ENCODE measurements at places on chromosomes 3 and 15.
A peak's percentile ranks its signal among the peaks of the same experiment; 100 is the strongest.

DNA sequence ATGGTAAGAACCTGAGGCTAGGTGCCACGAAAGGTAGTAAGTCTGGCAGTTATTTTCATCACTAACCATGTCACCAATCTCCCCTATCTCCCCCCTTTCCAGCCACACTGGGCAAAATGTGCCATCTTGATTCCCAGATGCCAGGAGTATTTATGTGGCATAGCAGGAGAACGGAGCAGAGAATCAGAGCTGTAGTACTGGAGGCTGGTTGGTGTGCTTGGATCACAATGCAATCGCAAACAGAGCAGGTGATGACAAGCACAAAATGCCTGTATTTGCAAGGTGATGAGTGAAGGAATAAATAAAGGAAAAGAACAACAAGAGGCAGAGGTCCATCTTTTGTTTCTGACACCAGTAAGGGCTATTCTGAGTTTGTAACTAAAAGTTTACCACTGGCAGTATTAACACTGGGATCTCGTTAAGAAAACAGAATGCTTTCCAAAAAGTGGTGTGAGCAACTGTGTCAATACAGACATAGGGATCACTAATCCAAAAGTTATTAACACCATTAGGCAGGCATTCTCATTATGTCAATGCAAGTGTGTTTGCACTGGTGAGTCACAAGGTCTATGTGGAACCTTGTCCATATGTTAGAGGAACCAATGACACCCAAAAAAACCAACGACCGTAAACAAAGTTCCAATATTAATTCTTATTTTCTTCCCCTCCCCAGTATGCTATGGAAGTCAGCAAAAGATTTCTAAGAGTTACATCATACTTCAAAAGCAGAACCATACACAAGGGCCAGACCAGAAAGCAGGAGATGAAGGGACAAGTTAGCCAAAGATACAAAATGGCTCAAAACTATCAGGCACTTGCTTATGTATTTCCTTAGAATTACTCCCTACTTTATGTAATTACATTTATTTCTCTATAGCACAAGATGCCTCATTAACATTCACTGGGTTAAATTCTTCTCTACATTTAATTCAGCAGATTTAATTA, 556.6 kb downstream of the FOXP1 start:
- no peak for DNase-seq

DNA sequence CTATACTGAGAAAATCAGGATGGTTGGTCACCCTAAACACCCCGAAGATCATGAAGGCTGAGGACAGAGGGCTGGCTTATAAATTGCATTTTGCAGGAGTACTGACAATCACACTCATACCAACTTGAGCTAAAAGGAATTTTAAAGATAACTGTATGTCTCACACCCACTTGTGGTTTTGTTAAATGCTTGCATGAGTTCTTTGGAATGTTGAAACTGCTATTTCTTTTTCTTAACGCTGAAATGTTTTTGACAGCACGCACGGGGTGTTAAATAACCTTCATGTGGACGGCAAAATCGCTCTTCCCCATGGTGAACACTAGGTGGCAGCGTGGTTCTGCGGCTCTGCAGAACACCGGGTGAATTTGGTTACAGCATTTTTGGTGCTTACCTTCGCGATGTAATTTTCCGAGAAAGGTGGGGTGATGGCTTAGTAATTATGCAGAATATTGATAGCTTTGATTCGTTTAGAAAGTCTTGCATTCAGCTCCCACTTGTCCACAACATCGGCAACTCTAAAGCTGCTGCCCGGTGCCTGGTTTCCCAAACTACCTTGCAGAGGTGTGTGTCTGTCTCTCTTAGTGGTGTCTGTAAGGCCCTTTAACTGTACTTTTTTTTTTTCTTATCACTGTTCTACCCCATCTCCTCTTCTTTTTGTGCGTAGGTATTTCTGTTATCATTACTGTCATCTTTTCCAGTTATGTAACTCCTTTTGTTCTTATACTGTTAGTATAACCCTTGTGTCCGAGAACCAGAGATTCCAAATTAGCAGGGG, 51.7 kb downstream of the ARNT2 start:
- DNase-seq = peak; percentile 86

DNA sequence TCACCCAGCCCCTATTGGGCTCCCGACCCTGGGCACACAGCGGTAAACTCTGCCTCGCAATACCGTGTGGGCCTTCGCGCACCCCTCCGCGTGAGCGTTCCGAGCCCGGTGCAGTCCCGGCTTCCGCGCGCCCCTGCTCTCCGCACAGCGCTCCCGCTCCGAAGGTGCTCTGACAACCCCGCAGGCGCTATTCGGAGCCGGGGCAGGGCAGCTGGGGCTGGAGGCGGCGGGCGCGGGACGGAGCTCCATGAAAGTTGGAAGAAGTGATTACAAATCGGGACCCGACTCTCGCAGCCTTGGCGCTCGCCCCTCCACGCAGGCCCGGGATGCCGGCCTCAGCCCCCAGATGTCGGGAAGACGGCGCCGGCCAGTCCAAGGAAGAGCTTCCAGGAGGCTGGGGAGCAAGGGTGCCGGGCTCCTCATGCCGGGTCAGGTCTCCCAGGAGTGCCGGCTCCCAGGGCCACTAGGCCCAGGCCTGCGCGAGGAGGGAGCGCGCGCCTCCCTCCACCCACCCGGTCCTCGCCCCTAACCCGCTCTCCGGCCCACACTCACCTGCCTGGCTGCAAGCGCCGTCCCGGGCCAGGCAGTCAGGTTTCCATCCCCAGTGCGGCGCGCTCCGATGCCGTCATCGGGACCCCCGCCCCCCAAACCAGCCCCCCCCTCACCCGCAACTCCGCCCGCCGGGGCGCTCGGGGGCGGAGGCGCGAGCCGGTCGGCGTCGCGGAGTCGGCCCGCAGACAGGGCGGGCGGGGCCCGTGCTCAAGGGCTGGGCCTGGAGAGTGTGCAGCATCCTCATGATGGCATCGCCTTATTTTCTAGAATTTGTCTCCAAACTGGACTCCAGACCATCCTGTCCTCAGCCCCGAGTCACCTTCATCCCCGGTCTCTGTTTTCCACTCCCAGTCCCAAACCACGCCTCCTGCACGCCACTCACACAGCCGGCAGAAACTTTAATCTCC, at the start of gene KIF7:
KIF7 (minus strand) TSS at position 621 of the 959 bp plus-strand sequence. CDS start 2,537 bp downstream, outside the sequence.
- DNase-seq = peak; percentile 16

GRCh38 chr3:57446318-57446841, 97.8 kb downstream of the DNAH12 start:
- peak; percentile 12 for DNase-seq

GRCh38 chr15:40498418-40498817, 27.6 kb downstream of the CHST14 start:
- DNase-seq = peak; percentile 81

GRCh38 chr3:44833394-44833793, 28.3 kb upstream of the TMEM42 start:
- no peak for DNase-seq

- no peak for DNase-seq
These were observed 491.3 kb upstream of the AGTR1 start for GRCh38 chr3:148206446-148206845.

DNA sequence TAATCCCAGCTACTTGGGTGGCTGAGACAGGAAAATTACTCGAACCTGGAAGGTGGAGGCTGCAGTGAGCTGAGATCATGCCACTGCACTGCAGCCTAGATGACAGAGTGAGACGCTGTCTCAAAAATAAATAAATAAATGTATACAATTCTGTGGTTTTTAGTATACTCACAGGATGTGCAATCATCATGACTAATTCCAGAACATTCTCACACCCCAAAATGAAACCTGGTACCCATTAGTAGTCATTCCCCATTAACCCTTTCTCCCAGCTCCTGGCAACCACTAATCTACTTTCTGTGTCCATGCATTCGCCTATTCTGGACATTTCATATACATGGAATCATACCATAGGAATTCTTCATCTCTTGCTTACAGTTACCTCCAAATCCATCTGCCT, 44.5 kb downstream of the LRRFIP2 start:
- DNase-seq = no peak

DNA sequence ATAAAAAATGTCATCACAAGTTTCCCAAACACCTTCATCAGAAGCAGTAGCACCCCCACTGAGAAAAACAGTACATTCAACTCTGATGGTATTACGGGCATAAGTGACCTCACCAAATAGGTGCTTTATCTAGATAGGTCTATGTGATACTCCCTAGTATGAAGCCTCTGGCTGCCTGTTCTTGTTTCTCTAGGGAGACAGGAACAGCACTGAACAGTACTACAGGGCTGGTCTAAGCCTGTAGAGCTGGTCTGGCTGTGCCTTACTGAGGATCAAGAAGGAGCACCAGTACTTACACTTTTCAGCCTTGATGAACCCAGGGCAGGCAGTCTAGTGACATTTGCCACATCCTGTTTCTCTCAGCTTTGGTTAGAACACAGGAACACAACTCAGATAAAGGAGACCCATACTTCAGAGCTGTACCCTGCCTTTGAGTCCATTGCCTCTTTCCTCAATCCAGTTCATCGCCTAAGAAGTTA, 35.9 kb downstream of the OXNAD1 start:
- DNase-seq = no peak

GRCh38 chr3:136637176-136637575, 115.0 kb downstream of the STAG1 start:
- no peak for DNase-seq

DNA sequence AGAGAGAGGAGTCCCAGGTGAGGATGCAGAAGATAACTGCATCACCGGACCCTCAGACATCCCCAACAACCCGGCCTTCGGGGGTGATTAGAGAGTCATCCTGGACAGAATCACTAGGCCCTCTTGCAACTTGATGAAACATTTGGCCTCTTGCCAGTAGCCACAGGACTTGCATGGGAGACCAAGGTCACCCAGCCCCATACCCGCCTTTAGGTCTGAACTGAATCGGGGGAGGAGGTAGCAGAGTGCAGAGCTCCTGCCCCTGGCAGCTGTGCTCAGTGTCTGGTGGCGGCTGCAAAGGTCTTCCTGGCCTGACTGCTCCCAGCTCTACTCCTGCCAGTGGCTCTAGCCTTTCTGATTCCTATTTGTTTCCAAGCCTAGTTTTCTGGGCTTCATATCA, 12.4 kb downstream of the PIF1 start:
- peak; percentile 3 for DNase-seq

- DNase-seq = no peak
These were observed 21.9 kb downstream of the CYP8B1 start for GRCh38 chr3:42853739-42854302.

GRCh38 chr15:79989682-79990081, 18.7 kb upstream of the BCL2A1 start:
- DNase-seq = no peak

- no peak for DNase-seq
These were observed 163.3 kb upstream of the THRB start for GRCh38 chr3:24657870-24658510.

DNA sequence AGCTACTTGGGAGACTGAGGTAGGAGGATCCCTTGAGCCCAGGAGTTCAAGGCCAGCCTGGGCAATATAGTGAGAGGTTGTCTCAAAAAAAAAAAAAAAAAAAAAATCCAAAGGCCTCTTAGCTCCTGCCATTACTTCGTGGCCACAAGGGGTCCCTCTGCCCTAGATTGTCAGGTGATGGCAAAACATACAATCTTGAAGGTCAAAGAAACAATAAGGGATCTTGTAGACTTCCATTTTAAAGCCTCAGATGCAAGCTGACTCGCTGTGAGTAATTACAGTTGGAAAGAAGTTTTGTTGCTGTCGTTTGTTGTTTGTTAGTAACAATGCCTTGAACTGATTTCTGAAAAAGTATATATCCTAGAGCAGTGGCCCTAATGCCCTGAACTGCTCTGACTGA, 55.9 kb upstream of the PLCL2 start:
- peak; percentile 57 for DNase-seq

DNA sequence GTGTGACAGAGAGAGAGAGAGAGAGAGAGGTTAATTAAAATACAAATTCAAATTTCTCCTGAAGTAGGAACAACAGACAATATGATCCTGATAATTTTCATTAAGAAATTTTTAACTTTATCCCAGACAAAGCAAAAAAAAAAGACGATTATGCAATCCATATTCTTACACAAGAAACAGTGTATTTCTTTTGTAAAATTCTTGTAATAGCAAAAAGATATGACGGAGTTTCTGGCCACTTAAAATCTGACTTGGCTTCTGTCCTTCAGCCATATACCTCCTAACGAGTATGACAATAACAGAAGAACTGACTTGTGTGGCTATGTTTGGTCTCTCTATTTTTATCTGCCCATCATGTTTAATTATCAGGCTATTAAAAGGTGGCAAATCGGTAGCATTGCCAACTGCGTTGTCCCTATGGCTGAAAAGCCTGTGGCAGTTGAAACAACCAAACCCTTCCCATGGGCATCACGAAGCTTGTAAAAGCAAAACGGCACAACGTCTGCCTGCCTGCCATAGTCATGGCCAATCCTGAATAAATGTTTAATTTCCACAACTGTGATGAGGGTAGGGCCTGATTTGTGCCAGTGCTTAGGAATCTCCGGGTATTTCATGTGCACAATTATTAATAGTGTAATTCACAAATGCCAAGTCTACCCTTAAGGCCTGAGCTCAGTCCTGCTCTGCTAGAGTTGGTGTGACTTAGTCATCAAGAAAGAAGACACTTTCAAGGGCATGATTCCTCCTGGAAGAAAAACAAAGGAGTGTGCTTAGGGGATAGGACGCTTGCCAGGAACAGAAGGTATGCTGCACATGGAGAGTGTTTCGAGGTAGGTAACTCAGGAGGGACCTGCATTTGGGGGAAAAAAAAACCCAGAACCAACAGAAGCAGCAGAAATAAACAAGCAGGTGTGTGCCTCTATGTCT, 1090.2 kb downstream of the FHIT start:
- DNase-seq = no peak

GRCh38 chr3:65884071-65884470, 154.6 kb downstream of the MAGI1 start:
- no peak for DNase-seq

- DNase-seq = no peak
These were observed 46.9 kb upstream of the GADL1 start for GRCh38 chr3:30941342-30941741.

GRCh38 chr15:66955871-66956585, 109.4 kb upstream of the SMAD3 start:
- DNase-seq = peak; percentile 25

GRCh38 chr15:84761607-84762131, 13.3 kb downstream of the ZNF592 start:
- DNase-seq = no peak

- DNase-seq = no peak
These were observed 19.9 kb downstream of the TRANK1 start for GRCh38 chr3:36924744-36925521.

GRCh38 chr15:42594095-42594494, 18.7 kb downstream of the STARD9 start:
- DNase-seq = no peak

DNA sequence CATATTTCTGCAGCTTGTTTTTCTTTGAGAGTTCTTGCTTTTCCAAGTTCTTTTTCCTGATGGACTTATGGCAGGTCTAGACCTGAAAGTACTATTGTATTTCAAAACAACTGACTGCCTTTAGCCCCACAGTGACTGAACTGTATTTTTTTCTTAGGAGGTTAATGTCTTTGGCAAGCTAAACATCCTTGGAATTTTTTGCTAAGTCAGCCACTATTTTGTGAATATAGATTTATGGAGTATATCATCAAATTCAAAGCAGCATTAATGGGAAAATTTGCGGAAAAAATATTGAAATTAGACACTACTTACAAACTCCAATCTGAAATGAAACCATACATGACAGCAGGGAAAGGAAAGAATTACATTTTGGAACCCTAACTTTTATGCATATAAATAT, 8.6 kb downstream of the PIK3CA start:
- DNase-seq = no peak

- DNase-seq = no peak
These were observed 146.7 kb upstream of the IGF1R start for GRCh38 chr15:98501632-98502031.

- DNase-seq = no peak
These were observed 23.3 kb downstream of the TGFBR2 start for GRCh38 chr3:30629746-30630145.
